ENCODE measurements at places on chromosomes 13 and 19.

- peak; percentile 38 for DNase-seq
These were observed 1.2 kb upstream of the F10 start for GRCh38 chr13:113121183-113121927.

DNA sequence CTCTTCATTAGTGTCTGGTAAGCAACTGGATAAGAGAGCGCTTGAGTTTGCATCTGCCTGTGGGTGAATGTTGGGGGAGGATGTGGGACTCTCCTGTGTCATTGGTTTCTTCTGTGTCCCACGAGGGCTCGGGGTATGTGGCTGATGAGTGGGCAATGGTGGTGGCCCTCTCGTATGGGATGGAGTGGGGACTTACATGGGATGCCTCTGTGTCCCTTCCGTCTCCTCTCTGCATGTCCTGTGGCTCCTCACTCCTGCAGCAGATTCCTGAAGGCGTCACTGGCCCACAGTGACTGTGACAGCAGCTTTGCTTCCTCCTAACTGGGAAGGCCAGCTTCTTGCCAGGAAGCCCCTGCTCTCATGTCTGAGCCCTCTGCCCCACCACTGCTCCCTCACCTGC is 2.6 kb upstream of the LRP3 start:
- no peak for DNase-seq

DNA sequence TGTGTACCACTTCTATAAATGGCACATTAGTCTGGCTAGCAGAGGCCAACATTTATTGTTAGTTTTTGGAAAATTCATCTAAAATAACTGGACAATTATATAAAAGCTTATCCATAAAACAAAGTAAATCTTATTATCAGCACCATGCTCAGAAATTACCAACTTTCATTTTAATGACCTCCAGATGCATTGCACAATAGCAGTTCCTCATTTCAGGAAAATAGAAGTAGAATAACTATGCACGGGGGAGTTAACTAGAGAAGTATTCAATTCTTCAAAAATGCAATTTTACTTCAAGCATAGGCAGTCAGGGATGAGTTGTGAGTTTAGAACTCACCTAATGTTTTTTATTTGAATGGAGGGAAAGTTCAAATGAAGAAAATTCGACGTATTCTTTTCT is 1023.5 kb downstream of the PCDH17 start:
- DNase-seq = no peak

- DNase-seq = no peak
These were observed 93.1 kb downstream of the STOML3 start for GRCh38 chr13:38897521-38897920.

- DNase-seq = no peak
These were observed 1.1 kb downstream of the HSPB6 start for GRCh38 chr19:35755550-35756376.

All from ecto neural progenitor cell (in vitro differentiated cells).